Epithelial cell of proximal tubule (primary cell): ENCODE measurements at places on chromosomes 3 and 15. TPM values are rescaled to one million over a fixed set of nuclear protein-coding genes. Genes with fewer than 3 reads are reported as not detected.

Gene SPTSSB
- total RNA-seq = 0.22 TPM in 1 of 2 replicates, not detected in the other

Gene PRKCD
- total RNA-seq = 4.0 and 9.3 TPM in 2 replicates

Gene NTRK3
- total RNA-seq = not detected in 2 replicates

Gene NOX5
- total RNA-seq = under 0.01 and 0.06 TPM in 2 replicates

Gene FANCD2
- total RNA-seq = 25.9 and 40.7 TPM in 2 replicates

Gene GOLGA8K
- 0.07 TPM in 1 of 2 replicates, not detected in the other for total RNA-seq

Gene A4GNT
- not detected in 2 replicates for total RNA-seq

Gene IQCF5
- not detected in 2 replicates for total RNA-seq

Gene NRROS
- 0.35 and 2.5 TPM in 2 replicates for total RNA-seq

Gene NANOGP8
- not detected in 2 replicates for total RNA-seq

Gene ATP13A5
- total RNA-seq = not detected in 2 replicates

Gene CCDC39
- total RNA-seq = not detected in 2 replicates

Gene HTR3E
- total RNA-seq = not detected in 2 replicates

Gene PTH1R
- 1.2 and 11.5 TPM in 2 replicates for total RNA-seq

Gene MORC1
- not detected in 2 replicates for total RNA-seq

Gene CYP1A2
- total RNA-seq = not detected in 2 replicates

Gene MYO1E
- total RNA-seq = 126 and 403 TPM in 2 replicates

Gene LRTM1
- not detected in 2 replicates for total RNA-seq

Gene ACTC1
- total RNA-seq = not detected in 2 replicates

Gene CAMK2N2
- 0.22 and 0.35 TPM in 2 replicates for total RNA-seq

Gene SLC12A1
- total RNA-seq = 0.06 TPM in 1 of 2 replicates, not detected in the other

Gene GOLGA8Q
- total RNA-seq = not detected in 2 replicates

Gene RAB6B
- total RNA-seq = 2.8 and 3.5 TPM in 2 replicates

Gene LTF
- total RNA-seq = not detected in 2 replicates

Gene ASB14
- not detected in 2 replicates for total RNA-seq

Gene CCDC9B
- 4.6 and 10.7 TPM in 2 replicates for total RNA-seq

Gene SENP8
- 1.2 and 1.6 TPM in 2 replicates for total RNA-seq

Gene TRIM42
- total RNA-seq = not detected in 2 replicates
